Mucosa of gallbladder (tissue), 1 donor: ENCODE measurements at places on chromosomes 3 and 15.

- DNase-seq: no peak
Measured at GRCh38 chr15:23039917-23040281, 530 bp upstream of the TUBGCP5 start.

- DNase-seq: no peak
Measured at GRCh38 chr15:47872208-47872607, 154.9 kb downstream of the SEMA6D start.

- no peak for DNase-seq
Measured at GRCh38 chr3:99418209-99418635, 220.2 kb upstream of the COL8A1 start.

- peak; percentile 14 for DNase-seq
Measured at GRCh38 chr15:91263632-91264531, 163.8 kb downstream of the SV2B start.

DNA sequence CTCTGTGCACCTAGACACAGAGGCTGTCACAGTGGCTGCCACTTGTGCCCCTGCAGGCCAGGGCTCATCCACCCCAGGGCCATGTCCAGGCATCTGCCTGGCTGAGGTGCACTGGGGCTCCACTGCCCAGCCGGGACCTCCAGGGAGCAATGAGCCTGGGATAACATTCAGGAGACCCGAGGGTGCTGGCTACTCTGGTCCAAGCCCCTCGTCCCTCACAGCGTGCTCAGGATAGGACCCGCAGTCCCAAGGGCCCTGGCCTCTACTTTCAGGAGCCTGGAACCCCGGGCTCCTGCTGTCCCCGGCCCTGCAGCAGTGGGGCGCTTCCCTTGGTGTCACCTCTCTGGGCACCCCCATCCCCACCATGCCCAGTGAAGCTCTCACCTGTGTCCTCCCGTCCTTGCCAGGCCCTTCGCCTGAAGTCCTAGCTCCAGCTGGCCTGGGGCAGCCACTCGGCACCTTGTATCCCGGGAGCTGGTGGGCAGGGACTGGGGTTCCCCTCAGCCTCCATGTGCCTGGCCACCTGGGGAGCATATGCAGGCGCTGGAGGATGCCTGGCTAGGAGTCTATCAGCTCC is 157.8 kb downstream of the NSMCE3 start:
- no peak for DNase-seq

- peak; percentile 47 for DNase-seq
Measured at GRCh38 chr3:184687363-184688015, 24.4 kb downstream of the MAGEF1 start.

DNA sequence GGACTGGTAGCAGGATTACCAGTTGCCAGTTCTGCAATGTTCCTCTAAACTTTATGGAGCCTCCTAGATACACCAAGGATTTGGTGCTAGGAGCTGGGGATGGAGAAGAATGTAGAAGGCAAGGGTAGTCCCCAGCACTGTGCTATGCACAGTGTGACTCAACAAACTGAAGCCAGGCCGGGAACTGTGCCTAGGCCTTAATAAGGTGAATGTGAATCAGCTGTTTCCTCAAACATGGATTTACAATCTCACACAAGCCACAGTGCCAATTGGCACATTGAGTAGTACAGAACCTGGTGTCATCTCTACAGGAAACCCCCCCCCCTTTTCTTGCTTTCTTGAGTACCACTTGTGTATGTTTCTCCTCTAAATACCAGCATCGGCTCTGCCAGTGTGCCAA is 32.5 kb downstream of the MRPS25 start:
- no peak for DNase-seq

DNA sequence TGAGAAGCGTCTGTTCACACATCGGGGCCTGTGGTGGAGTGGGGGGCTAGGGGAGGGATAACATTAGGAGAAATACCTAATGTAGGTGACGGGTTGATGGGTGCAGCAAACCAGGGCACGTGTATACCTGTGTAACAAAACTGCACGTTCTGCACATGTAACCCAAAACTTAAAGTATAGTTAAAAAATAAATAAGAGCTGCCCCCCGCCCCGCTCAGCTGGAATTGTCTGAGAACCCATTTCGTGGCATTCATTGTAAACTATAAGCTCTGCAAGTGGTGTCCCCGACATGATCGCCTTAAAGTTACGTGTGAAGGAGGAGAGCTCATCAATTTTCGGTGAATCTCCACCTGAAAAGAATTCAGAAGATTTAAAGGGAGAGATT is 7.3 kb upstream of the LIPH start:
- no peak for DNase-seq

DNA sequence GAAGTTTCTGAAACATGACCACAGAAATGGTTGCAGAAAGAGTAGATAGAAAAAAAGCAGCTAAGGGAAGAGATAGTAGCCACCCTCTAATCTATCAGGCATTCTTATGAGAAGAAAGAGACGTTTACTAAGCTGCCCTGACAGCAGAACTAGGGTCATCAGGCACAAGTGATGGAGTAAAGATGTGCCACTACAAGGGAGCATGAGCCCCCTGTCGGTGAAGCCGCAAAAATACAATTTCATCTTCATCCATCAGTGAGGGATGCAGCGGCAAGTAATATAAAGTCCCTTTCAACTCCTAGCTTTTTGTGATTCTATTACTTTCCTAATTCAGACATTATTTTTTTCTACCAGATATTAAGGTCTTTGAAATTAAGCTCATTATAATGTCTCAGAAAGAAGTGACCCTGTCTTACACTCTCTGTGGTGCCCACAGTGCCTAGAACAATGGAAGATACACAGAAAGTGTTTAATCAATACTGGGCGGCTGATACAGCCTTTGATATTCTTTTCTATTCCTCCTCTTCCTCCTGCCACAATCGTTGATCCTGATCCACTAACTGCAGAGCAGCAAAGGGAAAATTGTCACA is 651.6 kb downstream of the NTRK3 start:
- DNase-seq: no peak

DNA sequence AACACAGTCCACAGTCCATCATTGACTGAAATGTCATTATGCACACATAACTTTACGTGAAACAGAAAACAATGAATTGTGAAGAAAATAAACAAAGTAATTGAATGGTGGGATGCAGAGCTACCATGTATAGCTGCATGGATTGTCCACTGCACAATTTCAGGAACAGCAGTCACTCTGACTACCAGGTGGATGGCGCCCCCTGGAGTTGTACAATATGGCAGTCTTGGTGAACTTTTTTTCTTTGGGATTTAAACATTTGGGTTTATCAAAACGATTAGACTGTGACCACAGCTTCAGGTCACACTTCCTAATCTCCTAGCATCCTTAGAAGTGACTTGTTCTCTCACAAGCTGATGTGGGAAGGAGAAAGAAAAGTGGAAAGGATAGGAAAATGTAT is 48.9 kb upstream of the TCF12 start:
- peak; percentile 26 for DNase-seq

GRCh38 chr3:115325539-115325938 is 178.5 kb upstream of the ZBTB20 start:
- DNase-seq: peak; percentile 31

GRCh38 chr3:77467702-77468625 is 428.1 kb downstream of the ROBO2 start:
- peak; percentile 89 for DNase-seq
